ENCODE measurements at places on chromosomes 2 and 18.

DNA sequence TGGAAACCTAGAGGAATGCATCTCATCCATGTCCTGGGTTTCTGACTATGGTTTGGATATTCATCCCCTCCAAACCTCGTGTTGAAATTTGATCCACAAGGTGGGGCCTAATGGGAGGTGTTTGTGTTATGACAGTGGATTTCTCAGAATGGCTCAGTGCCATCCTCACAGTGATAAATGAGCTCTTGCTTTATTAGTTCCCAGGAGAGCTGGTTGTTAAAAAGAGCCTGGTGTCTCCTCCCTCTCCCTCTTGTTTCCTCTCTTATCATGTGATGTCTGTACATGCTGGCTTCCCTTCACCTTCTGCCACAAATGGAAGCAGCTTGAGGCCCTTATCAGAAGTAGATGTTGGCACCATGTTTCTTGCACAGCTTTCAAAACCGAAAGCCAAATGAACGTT lies 424.3 kb downstream of the DCC start:
- DNase-seq = no peak

GRCh38 chr2:239236808-239237205 lies 164.0 kb downstream of the HDAC4 start:
- no peak for DNase-seq

- no peak for DNase-seq
Observed at GRCh38 chr2:128016620-128017019, 11.2 kb downstream of the SAP130 start.

DNA sequence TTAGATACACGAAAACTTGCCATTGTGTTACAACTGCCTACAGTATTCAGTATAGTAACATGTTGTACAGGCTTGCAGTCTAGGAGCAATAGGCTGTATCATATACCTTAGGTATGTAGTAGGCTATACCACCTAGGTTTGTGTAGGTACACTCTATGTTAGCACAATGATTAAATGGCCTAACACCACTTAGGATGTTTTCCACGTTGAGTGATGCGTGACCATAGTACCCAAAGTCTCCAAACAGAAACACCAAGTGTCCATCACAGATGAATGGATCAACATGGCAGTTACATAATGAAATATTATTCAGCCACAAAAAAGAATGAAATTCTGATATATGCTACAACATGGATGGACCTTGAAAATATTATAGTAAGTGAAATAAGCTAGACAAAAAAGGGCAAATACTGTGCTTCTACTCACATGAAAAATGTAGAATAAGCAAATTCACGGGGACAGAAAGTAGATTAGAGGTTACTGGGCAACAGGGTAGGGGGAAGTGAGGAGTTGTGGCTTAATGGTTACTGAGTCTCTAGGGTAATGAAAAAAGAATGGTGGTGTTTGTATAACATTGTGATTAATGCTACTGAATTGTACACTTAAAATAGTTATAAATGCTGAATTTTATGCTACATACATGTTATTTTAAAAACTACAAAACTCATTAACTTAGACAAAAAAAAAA lies 62.6 kb downstream of the TMEM131 start:
- DNase-seq = no peak

- no peak for DNase-seq
Observed at GRCh38 chr2:145303536-145303935, 783.6 kb upstream of the ZEB2 start.

DNA sequence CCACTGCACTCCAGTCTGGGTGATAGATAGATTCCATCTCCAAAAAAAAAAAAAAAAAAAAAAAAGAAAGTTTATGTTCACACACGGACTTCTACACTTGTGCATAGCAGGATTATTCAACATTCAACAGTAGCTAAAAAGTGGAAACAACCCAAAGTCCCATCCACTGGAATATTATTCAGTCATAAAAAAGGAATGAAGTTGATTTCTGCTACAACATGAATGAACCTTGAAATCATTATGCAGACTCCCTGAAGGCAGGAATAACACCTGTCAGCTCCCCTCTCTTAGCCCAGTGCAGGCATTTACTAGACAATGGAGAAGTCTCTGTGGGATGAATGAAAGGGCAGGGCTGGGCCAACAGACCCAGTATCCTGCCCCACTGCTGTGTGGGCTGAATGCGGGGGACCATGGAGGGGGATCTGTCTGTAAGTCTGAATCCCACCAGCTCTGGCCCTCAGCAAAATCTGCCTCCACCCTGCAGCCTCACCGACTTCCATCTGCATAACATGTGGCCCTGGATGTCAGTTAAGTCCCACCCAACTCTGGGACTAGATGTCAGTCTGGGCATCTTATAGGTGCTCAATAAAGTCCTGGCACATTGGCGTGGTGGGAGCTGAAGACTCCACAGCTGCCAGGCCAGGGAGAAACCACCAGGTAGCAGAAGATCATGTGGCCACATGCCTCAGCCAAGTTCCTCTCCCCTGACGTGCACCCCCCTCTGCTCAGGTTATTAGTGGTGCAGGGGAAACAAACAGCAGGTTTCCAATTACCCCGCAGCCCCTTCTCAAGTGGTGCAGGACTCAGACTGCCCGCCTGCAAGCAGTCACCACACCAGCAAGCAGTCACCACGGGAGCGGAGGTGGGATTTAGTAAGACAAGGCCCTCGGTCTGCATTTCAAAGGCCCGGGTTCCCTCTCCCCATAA lies 8.9 kb downstream of the ZFP36L2 start:
- DNase-seq = no peak

DNA sequence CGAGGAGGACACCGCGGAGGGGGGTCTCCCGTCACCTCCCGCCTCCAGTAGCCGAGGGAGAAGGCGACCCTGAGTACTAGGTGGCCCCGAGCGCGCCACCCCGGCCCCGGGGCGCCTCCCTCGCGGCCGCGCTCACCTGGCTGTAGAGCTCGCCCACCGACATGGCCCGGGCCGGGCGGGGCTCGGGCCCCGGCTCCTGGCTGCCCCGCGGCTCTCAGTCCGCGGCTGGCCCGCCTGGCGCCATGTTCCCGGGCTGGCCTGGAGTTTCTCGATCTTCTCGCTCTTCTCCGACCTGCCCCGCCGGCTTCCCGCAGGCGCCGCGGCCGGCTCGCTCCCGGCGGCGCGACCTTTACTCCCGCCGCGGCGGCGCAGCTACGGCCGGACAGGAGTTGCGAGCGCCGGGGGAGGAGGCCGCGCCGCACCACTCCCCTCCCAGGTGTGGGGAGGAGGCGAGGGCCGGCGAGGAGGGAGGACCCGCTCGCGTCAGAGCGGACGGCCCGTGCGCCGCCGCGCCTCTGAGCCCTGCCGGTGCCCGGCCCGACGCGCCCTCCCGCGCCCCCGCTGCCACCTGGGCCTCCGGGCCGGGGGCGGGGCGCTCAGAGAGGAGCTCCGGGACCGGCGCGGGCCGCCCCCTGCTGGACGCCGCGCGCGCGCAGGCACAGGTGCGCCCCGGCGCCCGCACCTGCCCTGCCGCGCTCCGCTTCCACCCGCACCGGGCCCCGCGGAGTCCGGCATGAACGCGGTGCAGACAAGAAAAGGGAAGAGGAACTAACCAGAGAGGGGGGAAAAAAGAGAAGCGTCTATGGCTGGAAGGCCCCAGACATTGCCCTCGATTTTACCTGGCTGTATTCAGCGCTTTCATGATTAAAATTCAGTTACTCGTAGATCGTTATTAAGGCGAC lies at the start of gene MYO5B:
Gene MYO5B (minus strand): TSS at position 517 of the 902 bp plus-strand sequence. CDS start 354 bp downstream, at position 163.
- no peak for DNase-seq

- no peak for DNase-seq
Observed at GRCh38 chr2:199914372-199914958, 3.4 kb downstream of the C2orf69 start.

- DNase-seq = no peak
Observed at GRCh38 chr2:241072151-241072550, 29.9 kb downstream of the MTERF4 start.
